ENCODE measurements at places on chromosomes 2 and 18. TPM values are rescaled to one million over a fixed set of nuclear protein-coding genes. Genes with fewer than 3 reads are reported as not detected.

DNA sequence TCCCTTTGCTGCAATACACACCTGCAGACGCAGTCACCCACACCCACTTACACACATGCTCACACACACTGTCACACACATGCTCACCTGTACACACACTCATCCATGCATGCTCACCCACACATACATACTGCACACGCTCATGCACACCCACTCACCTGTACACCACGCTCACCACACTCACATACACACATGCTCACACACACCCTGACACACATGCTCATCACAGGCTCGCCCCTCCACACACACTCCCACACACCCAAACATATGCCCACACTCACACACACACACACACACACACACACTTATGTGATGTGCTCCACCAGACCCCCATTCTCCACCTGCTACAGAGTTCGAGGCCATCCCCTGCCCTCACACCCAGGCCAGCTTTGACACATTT, 22.8 kb upstream of the CREG2 start:
- no peak for DNase-seq

GRCh38 chr2:151111599-151112278, 149.9 kb downstream of the RBM43 start:
- no peak for DNase-seq

GRCh38 chr2:10405448-10405847, 42.7 kb downstream of the ODC1 start:
- no peak for DNase-seq

The HADHA gene
- 764 TPM for total RNA-seq

DNA sequence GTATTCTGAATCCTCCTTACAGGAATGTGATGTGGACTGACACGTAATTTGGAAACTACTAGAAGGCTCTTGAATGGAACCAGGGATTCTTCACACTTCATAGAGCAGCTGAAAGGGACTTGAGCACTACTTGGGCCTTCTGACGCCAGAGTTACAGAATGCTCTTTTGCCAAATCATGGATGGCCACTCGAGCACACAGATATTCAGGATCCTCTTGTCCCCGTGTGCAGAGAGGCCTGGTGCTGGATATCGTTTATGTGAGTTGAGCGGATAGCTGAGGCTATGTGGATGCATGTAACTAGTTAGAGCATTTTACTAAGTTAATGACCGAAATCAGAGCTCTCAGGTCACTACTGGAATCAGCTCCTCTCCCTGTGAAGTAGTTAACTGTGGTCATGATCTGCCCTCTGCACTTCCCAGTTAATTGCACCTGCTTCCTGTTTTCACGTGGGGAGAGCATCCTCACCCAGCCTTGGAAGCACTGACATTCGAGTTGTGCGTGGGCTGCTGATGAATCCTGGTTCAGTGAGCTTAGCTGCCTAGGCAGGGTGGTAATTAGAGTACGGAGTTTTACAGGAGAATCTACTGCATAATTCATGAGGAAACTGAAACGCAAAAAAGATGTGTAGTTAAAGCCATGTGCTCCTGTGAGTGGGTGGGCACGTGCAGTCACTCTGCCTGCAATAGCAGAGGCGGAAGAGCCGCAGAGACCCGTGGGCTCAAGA, 5.2 kb upstream of the TPO start:
- no peak for DNase-seq

The TMEM127 gene
- 68.2 TPM for total RNA-seq

The CAVIN2 gene
- 109 TPM for total RNA-seq

The RESP18 gene
- not detected for total RNA-seq

The STRN gene
- total RNA-seq = 39.8 TPM

DNA sequence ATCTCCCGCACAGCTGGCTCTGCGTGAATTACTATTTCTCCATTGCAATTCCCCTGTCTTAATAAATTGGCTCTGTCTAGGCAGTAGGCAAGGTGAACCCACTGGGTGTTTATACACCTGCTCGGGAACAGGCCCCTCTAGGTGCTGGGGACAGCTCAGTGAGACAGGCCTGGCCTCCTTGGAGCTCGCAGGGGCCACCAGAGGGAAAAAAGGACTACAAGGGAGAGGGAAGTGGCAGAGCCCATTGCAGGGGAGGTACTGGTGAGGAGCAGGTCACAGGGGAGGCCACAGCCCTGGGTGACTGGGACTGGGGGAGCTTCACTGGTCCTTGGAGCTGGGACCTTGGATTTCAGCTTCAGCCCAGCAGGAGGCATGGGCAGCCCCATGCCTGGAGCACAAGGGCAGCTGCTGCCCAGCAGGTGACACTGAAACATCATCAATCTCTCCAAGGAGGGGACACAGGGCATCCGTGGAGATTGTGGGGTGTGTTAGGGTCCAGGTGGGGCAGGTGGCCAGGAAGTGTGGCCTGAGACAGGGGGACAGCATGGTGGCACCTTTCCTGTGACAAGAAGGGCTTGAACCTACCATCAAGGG, 31.2 kb downstream of the NGEF start:
- no peak for DNase-seq

DNA sequence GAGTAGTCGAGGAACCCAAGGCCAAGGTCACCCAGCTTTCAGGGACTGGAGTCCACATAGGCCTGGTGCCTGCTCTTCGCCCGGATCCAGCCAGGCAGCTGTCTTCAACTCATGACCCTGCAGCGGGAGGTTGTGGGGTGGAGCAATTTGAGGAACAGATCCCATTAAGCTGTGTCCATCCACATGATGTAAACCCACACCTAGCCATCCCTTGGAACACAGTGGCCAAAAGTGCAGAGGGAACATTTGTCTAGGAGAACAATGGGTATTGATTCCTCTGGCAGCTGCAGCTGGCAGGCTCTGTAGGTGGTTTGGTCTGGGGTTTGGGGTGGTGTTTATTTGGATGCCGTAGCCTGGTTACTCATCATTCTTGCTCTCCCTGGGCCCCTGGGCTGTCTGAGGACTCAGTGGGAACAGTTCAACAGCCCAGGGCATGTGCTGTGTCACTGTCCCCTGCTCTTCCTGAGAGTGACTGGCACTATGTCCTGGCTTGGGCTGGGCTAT, 99.4 kb downstream of the TFCP2L1 start:
- DNase-seq = no peak

The IL1R2 gene
- 1.3 TPM for total RNA-seq

GRCh38 chr2:202016579-202017227, 17.0 kb upstream of the FZD7 start:
- no peak for DNase-seq
